Activated gamma-delta T cell treated with Interleukin-2 at 50 U/mL for 16 hours (primary cell): ENCODE measurements at places on chromosomes 2 and 18.

- DNase-seq: no peak
Observed at GRCh38 chr2:240226672-240227537, 86.4 kb upstream of the OTOS start.

GRCh38 chr2:166181813-166182154, 54.0 kb upstream of the SCN1A start:
- DNase-seq: no peak

DNA sequence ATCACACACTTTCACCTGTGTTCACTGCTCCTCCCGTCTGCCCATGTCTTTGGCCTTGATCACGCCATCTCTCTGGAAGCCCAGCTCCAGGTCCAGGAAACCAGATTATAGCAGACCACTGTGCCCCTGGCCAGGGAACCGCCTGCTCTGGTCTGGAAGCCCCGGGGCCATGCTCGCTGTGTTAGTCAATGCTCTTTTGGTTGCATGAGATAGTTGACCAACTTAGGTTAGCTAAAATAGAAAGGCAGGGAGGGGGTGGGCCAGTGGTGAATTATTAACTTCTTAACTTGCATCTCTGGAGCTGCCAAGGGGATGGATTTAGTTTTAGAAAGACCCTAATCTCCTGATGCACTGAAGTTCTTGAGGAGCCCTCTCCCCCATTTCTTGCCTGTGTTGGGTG, 232.7 kb downstream of the AGAP1 start:
- DNase-seq: no peak

- no peak for DNase-seq
Observed at GRCh38 chr2:156083763-156084493, 248.6 kb downstream of the NR4A2 start.

GRCh38 chr2:98538280-98539041, 69.9 kb downstream of the COA5 start:
- DNase-seq: no peak

DNA sequence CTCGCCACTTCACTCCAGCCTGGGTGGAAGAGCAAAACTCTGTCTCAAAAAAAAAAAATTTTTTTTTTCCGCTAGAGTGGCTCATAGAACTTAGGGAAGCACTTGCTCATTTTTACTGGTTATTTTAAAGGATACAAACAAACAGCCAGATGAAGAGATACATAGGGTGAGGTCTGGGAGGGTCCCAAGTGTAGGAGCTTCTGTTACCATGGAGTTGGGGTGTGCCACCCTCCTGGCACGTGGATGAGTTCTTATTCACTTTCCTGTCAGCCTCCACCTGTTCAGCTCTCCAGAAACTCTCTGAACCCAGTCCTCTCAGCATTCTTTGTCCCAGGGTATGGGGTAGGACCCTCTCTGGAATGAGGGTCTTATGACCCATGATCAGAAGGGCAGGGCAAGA, 4.9 kb upstream of the MAT2A start:
- DNase-seq: no peak

DNA sequence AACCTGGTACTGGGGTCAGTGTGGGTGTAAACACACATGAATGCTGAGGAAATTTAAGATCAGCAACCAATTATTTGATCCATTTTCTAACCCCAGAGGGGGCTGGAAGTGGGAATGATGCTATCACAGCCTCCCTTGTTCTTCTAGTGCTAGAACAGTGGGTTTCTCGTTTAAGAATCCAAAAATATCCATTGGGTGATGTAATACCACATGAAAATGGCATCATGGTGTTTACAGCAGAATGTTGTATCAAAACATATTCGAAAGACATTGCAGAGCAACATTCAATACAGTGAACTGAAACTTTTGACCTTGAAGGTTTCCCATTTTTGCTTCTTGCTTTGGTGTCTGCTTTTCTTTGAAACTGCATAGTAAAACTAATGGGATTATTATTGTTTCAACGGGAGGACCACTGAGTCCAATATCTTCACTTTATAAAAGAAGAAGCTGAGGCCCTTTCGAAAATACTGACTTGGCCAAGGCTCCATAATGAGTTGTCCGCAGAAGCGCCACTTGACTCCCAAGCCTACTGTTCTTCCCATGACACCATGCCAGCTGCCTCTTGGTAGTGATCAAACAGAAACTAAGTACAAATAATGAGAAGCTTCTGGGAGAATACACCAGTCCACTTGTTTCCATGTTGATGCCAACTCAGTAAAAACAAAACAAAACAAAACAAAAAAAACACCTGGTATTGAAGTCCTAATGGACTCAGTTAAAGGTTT, 106.1 kb downstream of the COLEC12 start:
- DNase-seq: no peak

DNA sequence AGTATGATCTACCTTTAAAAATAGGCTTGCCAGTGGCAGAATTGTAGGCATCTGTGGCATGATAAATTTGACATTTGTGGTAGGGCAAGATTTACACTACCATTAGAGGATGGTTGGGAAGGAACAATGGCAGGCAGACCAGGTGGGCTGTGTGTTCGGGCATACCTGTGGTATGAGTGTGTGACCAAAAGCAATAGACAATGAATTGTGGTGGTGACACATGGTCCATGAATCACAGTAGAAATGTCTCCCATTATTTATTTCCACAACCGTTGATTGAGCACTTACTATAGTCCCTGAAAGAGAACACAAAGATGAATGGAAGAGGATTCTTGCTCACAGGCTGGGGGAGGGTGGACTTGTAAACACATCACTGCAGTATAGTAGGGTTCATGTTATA, 29.9 kb upstream of the RUFY4 start:
- DNase-seq: no peak

DNA sequence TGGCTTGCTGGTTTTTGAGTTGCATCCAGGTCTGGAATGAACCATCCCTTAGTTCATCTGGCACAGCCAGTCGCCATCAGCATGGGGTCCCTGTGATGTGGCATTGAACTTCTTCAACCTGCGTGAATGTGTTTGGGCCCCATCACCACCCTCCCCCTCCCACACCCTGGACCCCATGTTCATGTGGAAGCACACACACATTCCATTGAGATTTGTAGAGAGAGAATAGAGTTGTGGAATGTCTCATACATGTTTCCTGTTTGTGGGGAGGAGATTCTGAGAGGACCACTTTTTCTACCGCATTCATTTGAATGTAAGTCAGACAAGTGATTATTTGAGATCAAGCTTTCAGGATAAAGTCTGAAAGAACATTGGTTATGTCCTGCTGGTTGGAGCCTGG, 117.6 kb upstream of the EML6 start:
- no peak for DNase-seq

DNA sequence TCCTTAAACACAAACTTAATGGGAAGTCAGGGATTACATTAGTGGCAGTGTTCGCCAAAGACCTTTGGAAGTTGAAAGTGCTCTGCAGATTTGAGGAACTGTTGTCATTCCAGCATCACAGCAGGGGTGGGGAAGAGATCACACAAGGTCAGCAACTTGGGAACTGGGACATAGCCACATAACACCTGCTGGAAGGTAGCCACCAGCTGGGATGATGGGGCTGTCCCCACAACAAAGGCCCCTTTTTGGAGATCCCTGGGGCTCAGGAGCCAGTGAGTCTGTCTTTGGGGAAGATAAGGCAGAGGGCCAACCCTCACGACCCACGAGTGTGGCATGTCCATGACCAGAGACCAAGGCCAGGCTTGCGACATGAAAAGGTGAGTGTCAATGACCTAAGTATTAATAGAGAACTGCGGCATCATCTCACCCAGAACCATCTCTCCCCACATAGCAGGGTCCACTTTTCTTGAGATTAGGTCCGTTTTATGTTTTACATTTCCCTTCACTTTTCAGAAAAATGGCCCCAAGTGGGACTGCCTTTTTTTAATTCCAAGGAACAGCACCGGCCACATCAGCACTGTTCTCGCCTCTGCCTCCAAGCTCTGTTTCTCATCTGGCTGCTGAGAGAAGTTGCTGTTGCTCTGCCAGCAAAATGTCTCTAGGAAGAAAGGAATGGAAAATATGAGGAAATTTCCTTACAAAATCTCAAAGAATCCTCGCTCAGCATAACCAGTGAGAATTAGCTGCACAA, 106.9 kb downstream of the GFPT1 start:
- no peak for DNase-seq

DNA sequence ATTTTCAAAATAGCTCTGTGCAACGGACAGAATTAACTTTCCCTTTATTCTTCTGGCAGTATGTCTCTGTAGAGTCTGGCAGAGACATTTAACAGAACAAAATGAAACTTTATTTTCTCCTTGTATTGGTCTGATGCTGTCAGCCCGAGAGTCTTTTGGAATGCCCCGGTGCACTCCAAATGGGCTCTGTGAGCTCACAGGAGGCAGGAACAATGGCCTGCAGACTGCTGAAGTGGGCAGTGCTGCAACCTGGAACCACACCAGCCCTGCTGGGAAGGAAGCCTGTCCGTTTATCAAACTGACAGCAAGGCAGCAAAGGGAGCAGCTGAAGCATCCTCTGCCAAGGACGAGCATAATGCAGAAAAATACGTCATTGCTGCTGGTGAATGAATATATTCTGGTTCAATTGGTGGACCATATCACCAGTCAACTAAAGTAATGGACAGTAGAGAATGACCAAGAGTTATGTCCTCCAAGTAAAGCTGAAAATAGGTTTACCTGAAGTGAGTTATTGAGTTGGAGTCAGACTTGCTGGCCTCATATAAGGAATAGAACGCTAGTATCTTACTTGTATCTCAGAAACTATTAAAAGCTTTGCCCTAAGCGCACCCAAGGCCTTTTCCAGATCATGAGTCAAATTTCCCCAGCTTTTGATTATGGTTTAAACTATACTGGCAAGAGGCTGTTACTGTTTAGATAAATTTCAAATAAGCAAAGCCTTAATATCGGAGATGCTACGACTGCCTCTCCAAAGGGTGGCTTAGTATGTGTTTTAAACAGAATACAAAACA, 207.6 kb upstream of the TANK start:
- no peak for DNase-seq

GRCh38 chr2:85160966-85161960, 28.1 kb downstream of the TCF7L1 start:
- DNase-seq: no peak

DNA sequence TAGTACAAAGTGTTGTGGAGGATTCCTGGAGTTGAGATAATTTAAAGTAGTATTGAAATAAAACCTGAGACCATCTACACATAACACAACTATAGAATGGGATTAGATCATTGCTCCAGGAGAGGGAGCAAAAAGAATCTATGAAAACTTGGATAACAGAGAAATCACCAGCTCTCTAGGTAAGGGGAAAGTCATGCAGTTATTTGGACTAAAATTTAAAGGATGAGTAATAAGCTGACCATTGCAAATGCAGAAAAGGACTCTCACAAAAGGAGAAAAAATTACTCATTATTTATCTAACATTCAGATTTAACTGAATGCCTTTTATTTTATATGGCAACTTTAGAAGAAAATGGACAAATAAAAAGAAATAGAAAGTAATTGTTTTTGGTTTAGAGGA, 1399.8 kb upstream of the ACVR2A start:
- no peak for DNase-seq

- no peak for DNase-seq
Observed at GRCh38 chr2:203824603-203825002, 43.0 kb upstream of the CTLA4 start.

DNA sequence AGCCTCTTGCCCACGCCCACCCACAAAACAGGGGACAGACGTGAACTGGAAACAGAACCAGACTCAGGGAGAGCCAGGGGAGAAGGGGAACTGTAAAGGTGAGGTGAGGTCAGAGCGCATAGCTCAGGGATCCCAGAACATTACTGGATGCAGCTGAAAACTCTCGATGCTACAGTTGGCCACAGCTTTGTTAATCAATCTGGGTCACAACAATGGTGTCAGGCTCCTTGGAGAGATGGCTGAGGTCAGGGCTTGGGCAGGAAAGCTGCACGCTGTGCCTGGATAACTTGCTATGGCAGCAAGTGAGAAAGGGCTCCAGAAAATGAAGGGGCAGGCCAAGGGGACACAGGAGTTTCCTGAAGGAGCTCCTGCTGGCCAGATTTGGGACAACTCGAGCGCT, 263.3 kb downstream of the TFCP2L1 start:
- no peak for DNase-seq

GRCh38 chr2:241324775-241325174, 9.1 kb downstream of the SEPTIN2 start:
- DNase-seq: no peak

GRCh38 chr18:56775701-56776100, 124.5 kb downstream of the WDR7 start:
- no peak for DNase-seq

DNA sequence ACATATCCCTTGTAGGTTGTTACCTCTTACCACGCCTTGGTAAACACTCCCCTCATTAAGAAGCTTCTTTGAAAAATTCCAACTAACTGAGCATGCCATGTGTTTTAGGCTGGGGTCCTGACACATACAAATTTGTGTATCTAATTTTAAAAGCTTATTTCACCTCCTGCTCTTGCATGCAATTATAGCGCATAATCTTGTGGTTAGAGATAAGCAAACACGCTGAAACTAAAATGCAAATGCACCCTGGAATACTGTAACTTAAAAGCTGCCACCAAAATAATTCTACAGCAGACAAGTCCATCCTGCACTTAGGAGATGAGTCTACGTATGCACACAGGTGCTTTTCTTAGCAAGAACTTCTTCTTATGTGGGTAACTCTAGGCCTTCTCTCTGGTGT, 990.2 kb downstream of the TSN start:
- no peak for DNase-seq
